Amniotic stem cell (primary cell): ENCODE measurements at places on chromosomes 4 and X.

DNA sequence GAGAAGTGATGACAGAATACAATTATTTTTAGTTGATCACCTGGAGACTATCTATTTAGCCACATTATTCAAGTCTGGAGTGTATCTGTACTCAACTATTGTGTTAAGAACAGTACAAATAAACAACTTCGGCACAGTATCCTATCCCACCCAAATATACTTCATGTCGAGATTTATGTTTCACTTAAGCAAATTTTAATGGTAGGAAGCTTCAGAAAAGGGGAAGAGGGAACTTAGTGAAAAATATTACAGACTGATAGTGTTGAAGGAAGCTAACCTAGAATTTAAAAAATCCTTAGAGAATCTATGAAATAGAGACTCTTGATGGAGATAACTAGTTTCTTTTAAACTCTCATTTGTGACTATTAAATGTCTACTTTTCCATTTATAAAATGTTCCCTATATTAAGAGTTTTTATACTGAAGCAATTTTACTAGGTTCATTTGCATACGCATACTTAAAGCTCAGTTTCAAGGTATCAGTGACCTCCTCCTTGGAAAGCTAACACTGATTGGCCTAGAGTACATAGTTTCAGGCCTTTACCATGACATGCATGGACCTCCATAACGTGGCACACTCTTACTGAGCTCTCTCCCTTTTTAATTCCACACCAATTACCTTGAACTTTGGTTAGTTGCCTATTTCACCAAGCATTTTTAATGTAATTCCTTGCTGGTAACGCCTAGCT, 197.7 kb downstream of the CAMK2D start:
- no peak for DNase-seq

DNA sequence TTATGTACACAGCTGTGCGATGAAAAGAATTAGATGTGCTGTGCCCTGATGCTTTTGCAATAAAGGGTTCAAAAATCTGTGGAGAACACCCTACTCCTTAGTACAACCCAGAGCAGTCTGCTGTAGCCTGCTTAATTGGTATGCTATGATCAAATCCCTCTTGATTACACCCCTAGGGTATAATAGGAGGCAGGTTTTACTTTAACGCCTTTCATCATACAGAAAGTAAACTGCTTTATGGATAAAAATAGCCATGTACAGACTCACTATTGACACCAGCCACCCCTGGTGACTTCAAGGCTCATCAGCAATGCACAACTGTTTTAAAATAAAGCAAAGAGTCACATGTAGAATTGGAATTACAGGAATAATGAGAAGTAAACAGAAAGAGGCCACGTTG, 315.3 kb downstream of the DMD start:
- DNase-seq = no peak

DNA sequence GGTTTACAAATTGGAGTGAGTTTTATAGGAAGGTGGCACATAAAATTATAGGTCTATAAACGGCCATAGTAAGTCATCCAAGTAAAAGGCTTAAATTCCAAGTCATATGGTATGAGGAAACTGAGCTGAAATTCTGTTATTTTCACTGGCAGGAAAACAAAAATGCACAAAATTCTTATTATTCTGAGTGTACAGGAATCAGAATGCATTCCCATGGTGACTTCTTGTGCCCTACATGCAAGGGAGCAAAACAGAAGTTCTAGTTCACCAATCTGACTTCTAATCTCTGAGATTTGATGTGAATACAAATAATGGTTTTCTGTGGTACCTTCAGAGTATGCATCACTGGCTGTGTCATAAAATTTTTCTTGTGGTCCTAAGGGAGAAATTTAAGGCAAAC, 102.9 kb downstream of the CLCN4 start:
- peak; percentile 17 for DNase-seq

- no peak for DNase-seq
Measured at GRCh38 chr4:181971411-181971810, 271.8 kb upstream of the TENM3 start.

DNA sequence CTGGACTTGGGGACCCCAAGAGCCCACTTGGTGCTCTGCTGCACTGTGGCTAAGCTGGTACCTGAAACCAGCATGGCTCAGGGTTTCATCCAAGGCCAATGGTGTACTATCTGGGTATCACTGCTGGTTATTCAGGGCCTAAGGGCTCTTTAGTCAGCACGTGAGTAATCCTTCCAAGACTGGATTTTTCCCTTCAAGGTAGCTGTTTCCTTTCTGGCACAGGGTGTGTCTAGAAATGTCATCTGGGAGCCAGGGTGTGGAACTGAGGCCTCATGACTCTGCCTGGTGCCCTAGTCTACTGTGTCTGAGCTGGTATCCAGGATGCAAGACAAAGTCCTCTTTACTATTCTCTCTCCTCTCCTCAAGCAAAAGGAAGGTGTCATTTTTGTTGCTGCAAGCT, 99.0 kb upstream of the QRFPR start:
- DNase-seq = no peak

- DNase-seq = no peak
Measured at GRCh38 chr4:14022456-14022855, 394.9 kb upstream of the BOD1L1 start.

- no peak for DNase-seq
Measured at GRCh38 chr4:7812921-7813320, 126.7 kb downstream of the AFAP1 start.

DNA sequence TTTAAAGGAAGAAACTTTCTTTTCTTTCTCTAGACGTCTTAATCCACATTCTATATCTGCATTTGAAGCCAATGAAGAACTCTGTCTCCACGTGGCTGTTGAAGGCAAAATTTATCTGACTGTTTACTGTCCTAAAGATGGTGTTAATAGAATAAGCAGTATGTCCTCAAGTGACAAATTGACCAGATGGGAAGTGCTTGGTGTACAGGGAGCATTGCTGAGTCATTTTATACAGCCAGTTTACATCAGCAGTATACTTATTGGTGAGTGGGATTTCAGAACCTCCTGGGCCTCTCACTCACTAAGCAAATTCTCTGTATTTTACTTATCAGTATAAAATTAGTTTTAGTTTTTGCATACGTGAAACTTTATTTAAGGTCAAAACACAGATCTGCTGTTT, 33.7 kb downstream of the ADAD1 start:
- DNase-seq = no peak

- DNase-seq = no peak
Measured at GRCh38 chr4:79308971-79309370, 16.9 kb downstream of the NAA11 start.

- DNase-seq = no peak
Measured at GRCh38 chr4:87270144-87270543, 49.7 kb upstream of the KLHL8 start.

GRCh38 chrX:49978176-49978575, 55.8 kb downstream of the CLCN5 start:
- DNase-seq = no peak

- no peak for DNase-seq
Measured at GRCh38 chr4:123399627-123400358, 3.2 kb downstream of the SPRY1 start.
